ENCODE measurements at places on chromosomes 5 and 9.

- DNase-seq: no peak
These were observed 153.1 kb downstream of the CCDC192 start for GRCh38 chr5:127856292-127856691.

GRCh38 chr5:81192373-81192750 is 40.8 kb upstream of the CKMT2 start:
- DNase-seq: no peak

- peak; percentile 56 for DNase-seq
These were observed 417.0 kb downstream of the ARHGEF28 start for GRCh38 chr5:74042959-74043358.

- no peak for DNase-seq
These were observed 162.7 kb upstream of the NFIL3 start for GRCh38 chr9:91586282-91586681.

GRCh38 chr9:72256931-72257330 is 107.7 kb downstream of the GDA start:
- DNase-seq: no peak

GRCh38 chr5:154753792-154754191 is 1.4 kb upstream of the LARP1 start:
- DNase-seq: no peak

DNA sequence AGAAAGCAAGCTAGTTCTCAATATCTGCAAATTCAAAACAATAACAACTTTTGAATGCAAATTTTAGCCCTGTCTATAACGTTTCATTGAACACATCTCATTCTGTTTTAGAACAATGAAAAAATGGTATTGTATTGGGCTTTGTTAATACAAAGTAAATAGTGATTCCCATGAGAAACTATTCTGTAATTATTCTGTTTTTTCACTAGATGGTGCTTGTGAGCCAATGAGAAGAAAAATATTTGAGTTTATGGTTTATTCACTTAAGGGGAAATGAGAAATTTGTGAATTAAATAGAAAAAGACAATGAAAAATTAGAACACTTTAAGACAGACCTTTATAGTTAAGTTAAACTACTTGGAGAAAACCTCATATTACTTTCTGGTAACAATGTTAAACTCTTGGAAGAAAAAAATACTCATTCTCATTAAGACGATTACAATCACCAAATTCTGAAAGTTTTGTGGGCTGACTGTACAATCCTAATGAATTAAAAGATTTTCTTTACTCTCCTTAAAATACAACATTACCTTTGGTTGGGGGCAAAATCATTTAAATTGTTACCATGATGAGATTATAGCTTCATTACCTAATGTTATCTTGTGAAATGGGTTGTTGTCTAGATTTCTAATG is 127.0 kb downstream of the NNT start:
- peak; percentile 15 for DNase-seq

DNA sequence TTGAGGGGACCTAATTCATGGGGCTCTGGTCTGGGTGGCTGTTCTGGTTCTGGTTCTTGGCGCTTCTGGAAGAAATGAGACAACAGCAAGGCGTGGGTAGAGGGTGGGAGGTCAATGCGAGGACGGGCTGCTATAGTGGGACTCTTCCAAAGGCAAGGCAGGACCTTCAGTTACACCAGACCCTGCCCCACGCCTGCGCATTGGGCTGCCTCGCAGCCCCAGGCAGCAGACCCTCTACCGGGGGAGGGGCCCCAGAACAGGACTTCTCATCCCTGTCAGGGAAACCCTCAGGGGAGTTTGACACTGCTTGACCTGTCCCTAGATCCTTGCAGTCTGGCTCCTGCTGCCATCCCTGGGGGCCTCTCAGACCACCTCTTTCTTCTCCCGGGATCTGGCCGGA is 18.5 kb downstream of the CCDC69 start:
- DNase-seq: no peak

DNA sequence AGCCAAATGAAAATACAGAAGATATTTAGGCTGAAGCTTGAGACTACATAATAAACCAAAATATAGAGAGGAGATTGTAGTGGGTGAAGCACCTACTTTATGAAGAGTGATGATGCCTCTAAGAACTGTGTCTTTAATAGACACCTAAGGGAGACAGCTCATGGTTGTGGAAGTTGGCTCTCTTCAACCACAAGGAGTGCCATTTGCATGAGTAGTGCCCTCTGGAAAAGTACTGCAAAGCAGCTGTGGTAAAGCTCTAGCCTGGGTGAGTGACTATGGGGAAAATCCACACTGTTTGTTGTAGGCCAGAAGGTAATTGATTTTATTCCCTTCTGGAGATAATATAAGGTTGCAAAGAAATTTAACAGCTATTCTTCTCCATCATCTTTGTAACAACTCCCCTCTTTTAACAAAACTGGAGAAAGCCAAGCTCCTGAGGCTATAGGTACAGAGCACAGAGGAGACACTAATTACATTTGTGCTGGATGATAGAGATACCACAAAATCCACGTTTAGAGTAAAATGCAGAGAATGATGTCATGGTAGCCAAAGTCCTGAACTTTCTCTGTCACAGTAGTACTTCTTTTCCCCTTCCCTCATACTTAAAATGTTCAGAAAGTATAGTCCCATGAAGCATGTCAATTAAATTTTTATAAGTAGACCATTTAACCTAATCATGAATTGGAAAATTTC is 122.8 kb downstream of the STARD4 start:
- no peak for DNase-seq

- DNase-seq: no peak
These were observed 2.1 kb upstream of the OSMR start for GRCh38 chr5:38843665-38844064.

DNA sequence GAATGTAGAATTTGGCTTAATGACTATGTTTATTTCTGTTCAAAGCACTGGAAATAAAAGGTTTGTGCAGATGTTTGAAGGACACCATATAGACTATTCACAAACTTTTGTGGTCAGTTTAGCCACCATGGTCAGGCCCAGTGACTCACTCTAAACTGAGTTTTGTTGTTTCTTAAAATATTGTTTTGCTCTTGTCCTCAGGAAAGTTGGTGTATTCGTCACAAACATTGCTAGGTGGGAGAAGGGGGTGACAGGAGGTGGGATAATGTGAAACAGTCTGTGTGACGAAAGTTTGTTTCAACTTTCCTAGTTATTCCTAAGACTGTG is 35.0 kb upstream of the LIFR start:
- no peak for DNase-seq

GRCh38 chr5:73623901-73624404 is 2.0 kb upstream of the ARHGEF28 start:
- DNase-seq: no peak

DNA sequence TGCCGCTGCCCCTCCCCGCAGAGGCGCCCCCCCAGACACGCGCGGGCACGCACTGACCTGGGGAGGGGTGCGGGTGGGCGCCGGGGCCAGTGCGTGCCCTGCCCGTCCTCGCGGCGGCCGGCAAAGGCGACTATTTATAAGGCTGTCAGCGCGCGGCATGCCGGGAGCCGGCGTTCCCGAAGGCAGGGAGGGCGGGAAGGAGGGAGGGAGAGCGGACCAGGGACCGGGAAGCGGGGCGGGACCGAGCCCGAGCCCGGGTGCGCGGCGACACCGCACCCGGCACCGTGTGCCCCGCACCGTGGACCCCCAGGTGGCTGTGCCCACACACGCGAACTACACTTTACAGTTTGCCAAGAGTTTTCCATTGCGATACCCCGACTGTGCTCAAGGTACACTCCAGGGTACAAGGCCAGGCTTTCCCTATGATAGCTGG is at the start of gene AK1:
AK1 (minus strand) TSS at position 110 of the 433 bp plus-strand sequence. CDS start 3,058 bp downstream, outside the sequence.
- peak; percentile 51 for DNase-seq

GRCh38 chr5:154603011-154603410 is 125.0 kb upstream of the HAND1 start:
- no peak for DNase-seq

GRCh38 chr9:92467511-92467910 is 14.8 kb downstream of the ASPN start:
- no peak for DNase-seq

DNA sequence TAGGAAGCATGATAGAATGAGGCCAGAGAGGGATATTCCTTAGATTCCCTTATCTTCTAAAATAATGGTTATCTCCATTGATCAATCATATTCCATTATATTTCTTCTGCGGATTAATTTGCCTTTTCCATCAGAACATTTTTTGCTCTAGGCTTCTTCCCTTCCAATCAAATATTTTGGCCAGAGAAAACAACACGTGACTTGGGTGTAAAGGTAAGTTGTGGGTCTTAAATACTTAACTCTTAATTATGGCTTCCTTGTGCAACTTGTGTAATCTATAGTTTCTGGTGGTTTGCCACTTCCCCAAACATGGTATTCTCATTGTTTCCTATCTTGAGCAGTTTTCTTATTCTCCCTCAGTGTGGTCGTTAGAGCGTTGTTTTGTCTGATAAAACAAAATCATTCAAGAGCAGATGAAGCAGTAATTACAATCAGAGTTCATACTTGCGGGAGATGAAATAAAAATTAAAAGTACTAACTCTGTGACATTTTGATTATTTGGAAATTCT is 889.3 kb downstream of the MAT2B start:
- DNase-seq: no peak

- DNase-seq: no peak
These were observed 99.4 kb upstream of the PTPN3 start for GRCh38 chr9:109597496-109597895.

- no peak for DNase-seq
These were observed 4.9 kb downstream of the TUT7 start for GRCh38 chr9:86349271-86349670.

DNA sequence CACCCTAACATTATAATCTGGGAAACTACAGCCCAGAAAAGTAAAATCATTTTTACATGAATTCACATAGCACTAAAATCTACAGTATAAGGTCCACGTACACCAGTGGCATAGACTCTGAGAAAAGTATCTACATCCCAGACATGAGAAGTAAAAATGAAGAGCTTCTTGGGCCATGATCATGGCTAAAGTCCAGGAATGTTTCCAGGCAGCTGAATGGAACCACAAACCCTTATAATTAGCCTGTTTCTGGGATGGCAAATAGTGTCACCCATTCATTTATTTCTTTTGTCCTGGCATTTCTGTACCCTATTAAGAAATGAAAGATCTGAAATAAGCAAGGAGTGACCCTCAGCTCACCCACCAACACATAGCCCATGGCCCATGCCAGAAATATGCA is 217.9 kb downstream of the SPOCK1 start:
- DNase-seq: no peak

- no peak for DNase-seq
These were observed 79.9 kb downstream of the AOPEP start for GRCh38 chr9:94806307-94806893.

DNA sequence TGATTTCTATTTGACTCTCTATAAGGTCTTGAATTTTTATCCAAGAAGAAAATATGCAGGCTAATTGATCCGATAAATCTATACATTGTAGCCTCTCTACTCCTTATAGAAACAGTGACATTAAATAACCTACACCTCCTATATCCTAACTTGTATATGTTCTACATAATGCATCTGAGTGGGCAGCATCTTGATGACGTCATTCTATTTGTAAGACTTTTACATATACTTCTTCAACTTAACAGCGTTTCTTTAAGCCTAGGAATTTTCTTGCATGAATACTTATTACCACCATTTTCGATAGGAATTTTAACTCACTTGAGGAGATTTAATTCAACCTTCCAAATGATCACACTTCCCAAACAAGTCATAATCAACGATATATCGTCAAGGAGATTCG is 869.0 kb downstream of the PTPRD start:
- DNase-seq: no peak

DNA sequence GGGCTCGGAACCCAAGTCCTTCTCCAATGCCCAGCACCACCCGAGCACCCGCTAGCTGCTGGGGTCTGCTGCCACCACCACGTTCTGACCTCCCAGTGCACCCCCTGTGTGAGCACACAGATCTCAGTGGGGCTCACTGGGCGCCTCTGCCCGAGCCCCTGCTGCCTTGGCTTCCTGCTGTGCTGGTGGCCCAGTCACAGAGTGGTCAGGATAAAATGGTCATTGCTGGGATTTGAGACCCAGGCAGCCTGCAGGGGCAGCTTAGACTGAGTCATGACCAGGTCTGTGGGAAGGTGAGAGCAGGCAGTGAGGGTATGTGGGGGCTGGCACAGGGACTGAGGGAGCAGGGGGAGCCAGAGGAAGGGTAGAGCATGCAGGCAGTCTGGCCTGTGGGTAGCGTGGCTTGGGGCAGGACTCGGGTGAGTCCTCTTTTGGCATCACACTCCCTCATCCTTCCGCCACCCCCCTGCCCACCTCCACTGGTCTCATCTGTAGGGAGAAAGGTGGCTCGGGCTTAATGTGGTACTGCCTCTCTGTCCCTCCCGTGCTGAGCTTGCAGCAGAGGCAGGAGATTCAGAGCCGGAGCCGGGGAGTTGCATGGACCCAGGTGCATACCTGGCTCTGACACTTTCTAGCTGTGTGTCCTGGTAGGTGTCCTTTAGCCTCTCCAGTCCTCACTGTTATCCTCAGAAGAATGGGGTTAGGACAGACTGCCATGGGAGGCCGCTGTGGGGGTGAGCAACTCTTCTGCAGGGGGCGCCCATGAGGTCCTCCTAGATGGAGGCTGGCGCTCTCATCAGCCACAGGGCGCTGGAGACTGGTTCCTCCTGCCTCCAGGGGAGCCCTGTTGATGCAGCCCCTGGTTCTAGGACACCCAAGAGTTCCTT is 32.1 kb downstream of the USP20 start:
- DNase-seq: no peak

DNA sequence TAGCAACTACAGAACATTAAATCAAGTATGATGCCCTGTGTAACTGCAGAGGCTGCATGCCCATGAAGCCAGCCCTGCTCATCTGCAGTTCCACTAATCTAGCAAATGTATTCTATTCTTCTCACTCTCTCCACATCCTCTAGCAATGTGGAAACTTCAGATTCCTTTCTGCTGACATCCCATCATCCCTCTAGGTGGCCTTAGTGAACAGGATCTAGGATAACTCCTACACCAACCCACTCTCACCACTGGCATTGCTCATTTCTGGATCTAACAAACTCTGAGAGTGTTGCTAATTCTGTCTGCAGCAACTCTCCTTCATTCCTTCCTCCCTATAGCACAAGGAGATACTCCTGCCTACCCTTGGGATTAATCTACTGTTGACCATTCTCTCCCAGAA is 80.8 kb downstream of the FAM81B start:
- no peak for DNase-seq

- DNase-seq: peak; percentile 30
These were observed 376.7 kb downstream of the DNAH5 start for GRCh38 chr5:13567819-13568218.

DNA sequence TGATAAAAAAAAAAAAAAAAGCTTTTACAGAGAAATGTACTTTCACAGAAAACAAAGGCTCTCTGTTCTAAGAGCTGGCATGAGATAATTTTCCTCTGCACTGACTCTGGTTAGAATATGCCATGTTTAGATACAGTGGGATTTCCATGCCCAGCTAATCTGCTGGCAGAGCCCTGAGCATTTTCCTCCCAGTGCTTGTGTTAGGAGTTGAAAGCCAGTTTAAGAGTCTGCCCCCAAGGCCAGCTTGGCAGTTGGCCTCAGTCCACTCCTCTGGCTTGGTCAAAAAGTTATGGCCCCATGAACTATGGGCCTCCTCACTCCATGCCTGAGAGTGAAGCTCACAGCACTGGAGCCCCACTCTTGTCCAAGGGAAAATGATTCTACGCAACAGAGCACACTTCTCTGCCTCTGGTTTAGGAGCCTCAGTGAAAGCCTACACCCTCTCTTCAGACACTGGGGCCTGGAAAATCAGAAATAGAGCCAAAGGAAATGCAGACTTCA is 21.9 kb downstream of the MOCS2 start:
- DNase-seq: no peak
